ENCODE measurements at places on chromosomes 7 and 10.

- no peak for DNase-seq
Measured at GRCh38 chr10:785089-785860, 95.8 kb upstream of the DIP2C start.

GRCh38 chr7:127158659-127159058 lies 94.1 kb downstream of the GRM8 start:
- no peak for DNase-seq

DNA sequence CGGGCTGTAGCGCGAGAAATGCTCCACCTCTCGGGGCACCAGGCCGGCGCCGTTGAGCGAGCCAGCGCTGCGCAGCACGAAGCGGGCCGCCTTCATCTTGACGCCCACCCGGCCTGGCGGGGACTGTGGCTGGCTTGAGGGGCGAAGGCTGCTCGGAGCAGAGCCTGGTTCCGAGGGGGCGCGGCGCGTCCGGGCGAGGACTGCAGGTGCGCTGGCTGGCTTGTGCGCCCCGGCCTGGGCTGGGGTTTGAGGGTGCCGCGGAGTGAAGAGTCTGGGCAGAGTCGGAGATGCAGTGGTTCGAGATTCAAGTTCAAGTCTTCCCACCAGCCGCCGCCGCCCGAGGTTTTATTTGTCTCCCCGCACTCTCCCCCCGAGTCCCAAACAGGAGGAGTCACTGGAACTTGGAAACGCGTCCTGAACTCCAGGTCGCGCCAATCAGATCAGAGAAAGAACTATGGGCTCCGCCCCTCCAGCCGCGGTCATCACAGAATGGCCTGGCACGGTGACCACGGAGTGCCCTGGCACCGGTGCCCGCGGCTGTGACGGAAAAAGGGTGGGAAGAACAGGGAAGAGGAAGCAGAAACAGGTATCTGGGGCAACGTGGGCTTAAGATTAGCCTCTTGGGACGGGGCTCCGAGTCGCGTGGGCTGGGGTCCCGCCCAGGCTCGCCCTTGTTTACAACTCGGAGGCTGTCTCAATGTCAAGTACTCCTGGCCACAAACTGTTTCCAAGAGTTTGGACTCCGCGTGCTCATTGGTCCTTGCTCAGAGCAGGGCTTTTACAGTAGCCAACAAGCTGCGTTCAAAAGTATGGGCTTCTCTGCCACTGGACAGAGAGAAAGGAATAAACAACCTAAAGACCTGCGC lies at the start of gene PDK4:
PDK4 (minus strand) TSS at position 319 of the 866 bp plus-strand sequence; CDS start at position 96, 223 bp downstream.
- peak; percentile 79 for DNase-seq

DNA sequence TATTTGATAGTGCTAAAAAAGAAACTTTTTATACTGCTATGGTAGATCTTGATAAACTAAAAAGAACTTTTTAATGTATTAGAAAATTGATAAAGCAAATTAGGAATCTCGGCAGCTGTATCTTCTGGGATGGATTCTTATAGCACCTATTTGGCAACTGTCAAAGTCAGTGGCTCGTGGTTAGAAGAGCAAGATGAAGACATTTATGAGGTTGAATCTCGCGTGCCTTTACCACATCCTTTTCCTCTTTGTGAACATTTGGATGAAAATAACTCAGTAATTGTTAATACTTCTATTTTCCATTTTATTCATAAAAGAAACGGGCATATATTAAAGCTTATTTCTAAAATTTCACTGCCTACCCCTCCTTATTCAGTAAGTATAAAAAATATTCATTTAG lies 76.2 kb downstream of the CYP51A1 start:
- DNase-seq: no peak

- DNase-seq: no peak
Measured at GRCh38 chr10:77685432-77685831, 47.8 kb upstream of the KCNMA1 start.

DNA sequence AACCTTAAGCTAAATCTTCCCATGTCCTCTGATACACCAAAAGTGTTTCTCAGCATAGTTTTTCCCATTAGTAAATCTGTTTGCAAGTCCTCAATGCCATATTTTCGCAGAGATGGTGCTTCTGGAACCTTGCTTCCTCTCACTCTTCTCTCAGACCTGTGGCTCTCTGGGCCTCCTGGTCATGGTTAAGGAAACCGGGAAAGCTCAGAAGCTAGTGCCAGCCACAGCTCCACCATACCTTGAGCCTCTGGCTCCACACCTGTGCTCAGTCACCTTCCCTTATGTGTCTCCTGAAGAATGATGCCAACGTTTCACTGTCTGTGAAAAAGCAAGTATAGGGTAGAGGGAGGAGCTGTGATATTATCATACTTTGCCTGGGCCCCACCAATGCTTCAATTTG lies 149.6 kb downstream of the CYP26A1 start:
- DNase-seq: no peak

DNA sequence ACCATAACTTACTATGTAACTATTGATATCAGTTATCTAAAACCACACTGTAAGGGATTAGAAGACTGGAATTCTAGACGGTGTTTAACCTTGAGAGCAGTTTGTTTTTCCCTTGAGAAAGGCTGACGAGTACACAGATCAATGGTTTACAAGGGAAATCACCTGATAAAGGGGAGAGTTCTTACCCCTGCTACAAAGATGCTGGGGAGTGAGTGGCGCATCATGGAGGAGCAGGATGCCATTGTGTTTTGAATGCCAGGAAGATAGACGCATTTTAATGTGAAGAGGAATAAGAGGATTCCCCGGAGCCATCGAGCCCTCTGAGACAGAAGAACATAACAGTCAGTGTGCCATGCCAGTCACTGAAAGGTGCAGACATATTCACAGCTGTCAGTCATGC lies 145.2 kb downstream of the PKD1L1 start:
- DNase-seq: no peak

DNA sequence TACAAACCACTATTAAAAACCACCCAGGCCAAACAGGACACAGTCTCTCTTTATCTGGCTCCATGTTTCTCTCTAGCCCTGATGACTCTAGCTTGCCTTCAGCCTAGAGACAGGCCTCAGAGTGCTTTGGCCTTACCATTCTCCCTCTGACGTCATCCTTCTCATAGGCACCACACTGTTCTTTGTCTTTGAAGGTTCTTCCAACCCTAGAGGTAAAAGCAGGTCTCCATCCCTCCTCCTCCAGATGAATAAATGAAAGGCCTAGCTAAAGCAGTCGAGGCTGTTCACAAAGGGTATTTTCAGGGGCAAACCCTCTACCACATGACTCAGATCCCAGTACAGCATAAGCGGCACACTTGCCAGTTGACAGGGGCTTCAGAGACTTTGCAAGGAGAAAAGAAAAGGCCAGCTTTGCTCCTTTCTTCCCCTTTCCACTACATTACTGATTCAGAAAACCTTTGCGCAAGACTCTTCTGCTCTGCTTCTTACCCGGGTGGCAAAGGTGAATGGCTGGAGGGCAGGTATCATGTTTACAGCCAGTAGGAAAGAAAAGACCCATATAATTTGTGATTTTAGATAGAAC lies 14.8 kb downstream of the NFE2L3 start:
- DNase-seq: no peak

GRCh38 chr10:44925224-44925623 lies 14.1 kb downstream of the TMEM72 start:
- DNase-seq: no peak

DNA sequence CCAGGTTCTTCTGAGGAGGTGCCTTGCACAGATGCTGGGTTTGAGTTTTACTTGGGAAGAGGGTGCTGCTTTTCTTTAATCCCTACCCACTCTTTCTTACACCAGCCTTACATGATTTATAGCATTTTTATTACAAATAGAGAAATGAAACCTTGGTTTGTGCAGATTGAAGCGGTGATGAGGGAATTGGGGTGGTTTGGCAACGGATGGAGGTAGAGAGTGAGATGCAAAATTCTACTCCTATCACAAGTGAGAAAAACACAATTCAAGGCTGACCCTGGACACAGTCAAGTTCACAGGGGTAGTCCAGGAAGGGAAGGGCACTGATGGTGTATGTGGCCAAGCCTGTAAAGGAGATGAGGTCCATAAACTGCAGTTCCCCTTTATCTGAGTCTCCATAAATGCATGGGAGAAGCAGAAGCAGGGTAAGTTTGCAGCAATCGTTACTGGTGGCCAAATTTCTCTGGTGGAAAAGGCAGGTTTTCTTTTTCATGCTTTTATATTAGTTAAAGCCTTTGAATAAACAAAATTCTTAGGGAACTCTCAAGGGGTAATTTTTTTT lies 214.3 kb downstream of the JAZF1 start:
- no peak for DNase-seq

- DNase-seq: no peak
Measured at GRCh38 chr10:125362950-125363349, 202.6 kb upstream of the CTBP2 start.

Data from frontal cortex (tissue), 4 donors.